ENCODE measurements at places on chromosomes 7 and 10.

- peak; percentile 36 for DNase-seq
These were observed 221.4 kb downstream of the ADARB2 start for GRCh38 chr10:1515780-1516491.

DNA sequence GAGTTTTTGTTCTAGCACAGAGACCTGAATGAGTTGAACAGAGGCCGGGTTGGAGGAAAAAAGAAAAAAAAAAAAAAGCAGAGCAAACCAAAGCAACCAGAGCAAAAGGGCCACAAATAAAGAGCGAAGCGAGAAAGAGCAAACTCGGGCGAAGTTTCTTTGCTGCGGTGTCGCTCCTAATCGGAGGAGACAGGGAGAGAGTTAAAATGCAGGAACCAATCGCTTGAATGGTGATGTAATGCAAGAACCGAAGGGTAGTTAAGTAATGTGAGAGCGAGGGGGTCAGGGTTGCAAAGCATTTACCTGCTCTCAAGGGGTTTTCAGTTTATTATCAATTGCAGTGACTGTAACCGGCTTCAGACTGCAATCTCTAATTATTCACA is 271.7 kb downstream of the TRIL start:
- DNase-seq = peak; percentile 77

DNA sequence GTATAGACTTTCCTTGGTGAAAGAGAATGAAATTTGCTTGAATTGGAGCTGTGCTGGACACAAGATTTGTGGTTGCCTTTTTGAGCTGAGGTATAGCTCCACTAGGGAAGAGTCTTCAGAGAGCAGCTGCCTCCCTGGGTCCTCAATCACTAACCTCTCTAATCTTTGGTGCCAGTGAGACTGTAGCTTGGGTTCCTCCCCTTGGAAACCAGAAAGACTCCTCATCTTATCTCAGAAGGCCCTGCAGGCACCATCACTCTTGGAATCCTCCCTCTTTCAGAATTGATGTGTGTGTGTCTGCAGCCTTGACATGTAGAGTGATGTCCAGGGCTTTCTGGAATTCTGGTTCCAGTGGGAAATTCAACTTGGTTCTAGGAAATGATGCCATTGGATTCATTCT is 426.5 kb downstream of the RPS24 start:
- DNase-seq = peak; percentile 28

GRCh38 chr7:12851841-12852240 is 164.4 kb downstream of the ARL4A start:
- DNase-seq = no peak

DNA sequence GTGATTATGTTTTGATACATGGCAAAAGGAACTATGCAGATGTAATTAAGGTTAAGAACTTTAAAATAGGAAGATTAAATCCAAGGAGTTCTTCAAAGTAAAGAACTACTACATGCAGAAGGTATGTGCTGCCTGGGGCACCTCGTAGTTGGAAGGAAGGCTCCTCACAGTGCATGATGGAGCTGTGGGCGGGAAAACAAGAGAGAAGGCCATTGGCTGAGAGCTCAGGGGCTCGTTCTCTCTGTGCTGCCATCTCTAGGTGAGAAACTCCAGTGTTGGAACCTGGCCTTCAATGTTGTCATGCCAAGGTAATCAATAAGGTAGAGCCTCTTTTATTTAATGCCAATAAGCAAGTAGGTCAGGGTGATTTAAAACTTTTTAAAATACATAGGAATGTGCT is 391.4 kb upstream of the ETV1 start:
- DNase-seq = no peak

Measured in endodermal cell (in vitro differentiated cells).